ENCODE measurements at places on chromosomes 12 and 14.

- DNase-seq, result peak; percentile 87
Observed at GRCh38 chr14:91323671-91324605, 79.4 kb upstream of the GPR68 start.

GRCh38 chr14:75909630-75910029 is 72.2 kb downstream of the TGFB3 start:
- no peak for DNase-seq

GRCh38 chr14:24700511-24700910 is 66.5 kb upstream of the GZMB start:
- DNase-seq, result no peak

DNA sequence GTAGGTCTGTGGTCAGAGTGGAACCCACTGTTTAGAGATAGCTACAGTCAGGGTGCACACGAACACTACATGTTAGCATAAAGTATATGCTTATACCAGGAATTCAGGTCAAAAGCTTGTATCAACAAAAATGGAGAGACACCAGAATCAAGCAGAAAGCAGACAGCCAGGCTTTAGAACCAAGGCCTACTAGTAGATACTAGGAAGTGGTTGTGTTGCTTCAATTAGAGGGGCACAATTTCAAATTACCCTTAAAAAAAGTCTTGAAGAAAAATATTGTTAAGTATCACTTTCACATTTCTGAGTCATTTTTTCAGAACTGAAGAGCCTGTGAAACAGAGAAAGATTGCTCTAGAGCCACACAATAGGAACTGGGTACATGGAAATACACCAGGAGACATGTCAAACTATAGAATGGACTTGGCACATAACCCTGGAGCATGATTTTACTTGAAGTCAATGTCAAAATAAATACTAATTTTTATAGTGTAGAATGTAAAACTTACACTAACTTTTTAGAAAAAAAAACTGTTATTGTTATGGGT is 41.6 kb downstream of the LRRC9 start:
- DNase-seq, result no peak

DNA sequence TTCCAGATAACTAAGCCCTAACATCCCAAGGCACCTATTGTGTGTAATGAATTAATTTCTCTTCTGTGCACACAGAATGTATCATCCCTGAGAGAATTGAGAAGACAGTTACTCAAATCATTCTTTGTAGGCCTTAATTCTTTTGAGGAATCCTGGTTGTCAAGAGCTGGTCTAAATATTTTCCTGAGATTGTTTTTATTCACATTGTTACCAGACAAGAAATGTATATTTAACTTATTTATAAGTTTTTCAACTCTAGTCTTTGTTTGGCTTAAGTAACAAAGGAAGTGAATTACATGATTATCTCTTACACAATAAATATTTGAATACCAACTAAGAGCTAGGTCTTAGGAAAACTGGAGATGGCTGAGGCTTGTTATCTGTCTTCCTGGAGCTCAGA is 169.4 kb downstream of the DACT1 start:
- no peak for DNase-seq

DNA sequence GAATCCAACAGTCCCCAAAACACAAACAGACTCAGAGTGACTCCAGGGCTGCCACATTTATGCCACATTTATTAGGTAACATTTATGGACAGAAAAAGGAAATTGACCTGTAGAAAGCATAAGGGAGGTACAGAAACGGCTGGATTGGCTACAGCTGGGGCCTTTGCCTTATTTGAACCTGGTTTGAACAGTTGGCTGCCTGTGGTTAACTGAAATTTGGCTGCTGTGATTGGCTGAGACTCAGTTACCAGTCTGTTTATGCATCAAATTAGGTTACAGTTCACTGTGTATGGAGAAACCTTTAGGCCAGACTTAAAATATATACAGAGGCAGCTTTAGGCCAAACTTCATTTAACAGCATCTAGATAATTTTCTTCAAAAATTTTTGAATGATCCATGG is 27.8 kb upstream of the PCNX1 start:
- DNase-seq, result no peak

- DNase-seq, result no peak
Observed at GRCh38 chr12:116556964-116557698, 2.0 kb upstream of the MAP1LC3B2 start.

DNA sequence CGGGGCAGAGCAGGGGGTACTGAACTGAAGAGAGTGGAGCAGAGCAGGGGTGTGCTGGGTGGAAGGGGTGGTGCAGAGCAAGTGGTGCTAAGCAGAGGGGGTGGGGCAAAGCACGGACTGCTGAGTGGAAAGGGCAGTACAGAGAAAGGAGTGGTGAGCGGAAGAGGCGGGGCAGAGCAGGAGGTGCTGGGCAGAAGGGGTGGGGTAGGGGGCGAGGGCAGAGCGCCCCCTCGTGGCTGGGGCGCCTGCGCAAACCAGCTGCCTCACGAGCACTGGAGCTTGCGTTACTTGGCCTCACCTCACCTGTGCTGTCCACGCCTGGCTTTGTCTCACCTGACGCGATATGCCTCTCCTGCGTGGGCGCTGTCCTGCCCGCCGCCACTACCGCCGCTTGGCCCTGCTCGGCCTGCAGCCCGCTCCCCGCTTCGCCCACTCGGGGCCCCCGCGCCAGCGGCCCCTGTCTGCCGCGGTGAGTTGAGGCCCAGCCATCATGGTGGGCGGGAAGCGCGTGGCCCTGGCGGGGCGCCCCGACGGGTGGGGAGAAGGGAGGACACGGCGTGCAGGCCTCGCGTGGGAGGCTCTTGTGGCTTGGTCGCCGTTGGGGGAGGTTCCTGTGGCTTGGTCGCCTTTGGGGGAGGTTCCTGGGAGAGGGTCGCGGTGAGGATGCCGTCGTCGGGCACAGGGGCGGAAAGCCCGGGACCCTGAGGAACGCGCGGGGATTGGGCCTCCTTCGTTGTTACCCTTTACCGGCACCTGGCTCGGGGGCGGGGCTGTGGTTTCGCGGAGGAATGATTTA is at the start of gene COX8C:
Gene COX8C (plus strand): TSS at position 257 of the 796 bp plus-strand sequence. CDS start 87 bp downstream, at position 344.
- DNase-seq, result no peak

GRCh38 chr12:55726971-55727370 is 1.8 kb downstream of the CD63 start:
- DNase-seq, result no peak

DNA sequence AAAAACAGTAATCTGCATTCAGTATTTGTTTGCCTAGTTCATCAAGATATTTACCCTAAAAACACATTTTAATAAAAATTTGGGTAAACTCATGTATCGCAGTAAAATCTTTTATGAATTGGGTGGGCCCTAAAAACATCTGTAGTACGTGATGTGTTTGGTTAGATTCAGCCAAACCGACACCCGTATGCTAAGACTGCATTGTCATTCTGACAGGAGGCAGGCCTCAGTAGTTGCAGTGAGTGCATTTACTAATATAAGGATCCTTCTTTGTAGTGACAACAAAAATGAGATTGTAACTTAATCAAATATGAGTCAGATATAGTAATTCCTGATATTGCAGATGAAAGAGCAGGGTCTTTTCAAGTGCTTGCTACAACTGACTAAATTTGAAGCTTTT is 191.8 kb downstream of the SLC16A7 start:
- DNase-seq, result no peak

GRCh38 chr12:108483213-108484059 is 31.6 kb upstream of the FICD start:
- DNase-seq, result no peak
